NCI-H2171 treated with DMSO at 0.1 percent for 48 hours (cell line): ENCODE measurements at places on chromosomes 3 and 15.

DNA sequence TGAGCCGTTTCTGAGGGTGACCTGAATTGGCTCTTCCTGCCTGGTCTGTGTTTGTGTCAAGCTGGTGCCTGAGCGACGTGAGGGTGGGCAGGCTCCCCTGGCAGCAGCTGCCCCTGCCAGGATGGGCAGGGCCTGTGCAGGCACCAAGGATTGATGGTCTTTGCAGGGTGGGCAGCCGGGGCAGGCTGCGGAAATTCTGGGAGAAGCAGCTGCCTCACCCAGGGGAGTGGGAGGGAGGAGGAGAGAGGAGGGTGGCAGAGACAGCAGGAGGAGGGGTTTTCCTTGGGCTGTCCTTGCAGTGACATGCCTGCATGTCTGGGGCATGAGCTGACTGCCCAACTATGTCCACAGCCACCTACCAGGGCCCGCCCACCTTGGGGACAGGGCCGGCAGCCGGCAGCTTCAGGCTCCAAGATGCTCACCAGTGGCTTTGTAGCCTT, 27.9 kb upstream of the SLC6A6 start:
- DNase-seq, result no peak

DNA sequence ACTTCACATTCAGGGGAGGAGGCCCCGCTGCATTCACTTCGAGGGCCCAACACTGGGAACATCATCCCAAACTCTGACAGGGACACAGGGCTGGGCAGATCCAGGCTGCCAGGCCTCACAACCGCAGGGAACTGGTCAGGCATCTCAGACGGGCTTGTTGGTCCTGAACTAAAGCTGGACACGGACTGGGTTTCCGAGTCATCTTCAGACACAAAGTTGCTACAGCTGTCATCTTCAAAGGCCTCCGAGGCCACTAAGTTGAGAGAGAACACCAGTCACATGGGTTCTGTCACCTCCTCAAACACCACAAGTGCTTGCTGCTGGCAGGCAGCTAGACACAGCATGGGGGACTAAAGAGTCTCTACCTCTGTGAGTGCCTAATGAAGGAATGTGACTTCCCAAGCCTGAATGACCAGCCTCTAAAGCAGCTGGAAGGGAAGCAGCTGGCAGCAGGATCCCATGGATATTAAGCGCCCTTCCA, 50.9 kb downstream of the CAPN7 start:
- no peak for DNase-seq

GRCh38 chr3:10695595-10696285, 120.3 kb upstream of the SLC6A11 start:
- DNase-seq, result no peak

- DNase-seq, result no peak
Observed at GRCh38 chr3:39250116-39250747, 29.6 kb downstream of the CX3CR1 start.

GRCh38 chr15:76057332-76058000, 2.3 kb upstream of the TMEM266 start:
- peak; percentile 59 for DNase-seq

DNA sequence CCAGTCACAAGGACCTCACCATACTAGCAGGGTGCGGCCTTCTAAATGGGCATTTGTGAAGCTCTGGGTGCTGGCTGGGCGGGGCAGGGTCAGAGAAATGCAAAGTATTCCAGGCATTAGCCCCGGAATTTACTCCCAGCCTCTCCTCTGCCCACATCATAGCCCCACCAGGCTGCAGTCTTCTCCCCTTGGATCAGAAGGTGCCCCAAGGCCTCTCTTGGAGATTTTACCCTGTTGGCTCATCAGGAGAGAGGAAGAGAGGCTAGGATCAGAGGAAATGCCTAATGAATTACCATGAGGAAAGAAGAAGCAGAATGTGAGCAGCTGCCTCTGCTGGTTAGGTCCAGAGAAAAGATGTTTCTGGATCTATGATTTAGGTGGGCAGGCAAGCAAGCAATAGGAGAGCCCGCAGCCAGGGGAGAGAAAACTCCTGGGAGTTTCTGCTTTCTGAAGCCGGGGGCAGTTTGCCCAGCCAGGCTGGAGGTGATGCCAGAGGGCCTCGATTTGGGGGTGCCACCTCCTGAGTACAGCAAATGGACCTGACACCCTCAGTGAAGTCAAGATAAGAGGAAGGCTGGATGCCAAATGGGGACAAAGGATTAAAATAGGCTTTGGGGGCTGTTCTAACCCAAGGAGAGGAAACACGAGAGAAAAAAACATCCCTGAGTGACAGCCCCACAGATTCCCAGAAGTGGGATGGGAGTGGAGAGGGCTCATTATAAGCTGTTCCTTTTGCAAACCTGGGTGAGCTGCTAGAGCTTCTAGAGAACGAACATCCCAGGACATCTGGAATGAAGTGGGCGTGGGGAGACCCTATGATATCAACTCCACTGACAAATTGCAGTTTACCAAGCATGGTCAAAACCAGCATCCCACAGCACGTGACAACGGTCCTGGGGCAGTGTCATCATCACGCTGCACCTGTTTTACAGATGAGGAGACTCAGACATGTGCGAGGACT, 65.4 kb downstream of the BDH1 start:
- no peak for DNase-seq

GRCh38 chr3:124920718-124921117, 13.8 kb downstream of the MUC13 start:
- DNase-seq, result no peak

- DNase-seq, result no peak
Observed at GRCh38 chr3:53802256-53802880, 43.9 kb downstream of the CHDH start.

GRCh38 chr3:149902498-149903139, 68.1 kb downstream of the PFN2 start:
- no peak for DNase-seq

- DNase-seq, result no peak
Observed at GRCh38 chr3:196184881-196185280, 26.3 kb downstream of the ZDHHC19 start.

- DNase-seq, result peak; percentile 97
Observed at GRCh38 chr15:75450307-75451201, 936 bp downstream of the SIN3A start.

DNA sequence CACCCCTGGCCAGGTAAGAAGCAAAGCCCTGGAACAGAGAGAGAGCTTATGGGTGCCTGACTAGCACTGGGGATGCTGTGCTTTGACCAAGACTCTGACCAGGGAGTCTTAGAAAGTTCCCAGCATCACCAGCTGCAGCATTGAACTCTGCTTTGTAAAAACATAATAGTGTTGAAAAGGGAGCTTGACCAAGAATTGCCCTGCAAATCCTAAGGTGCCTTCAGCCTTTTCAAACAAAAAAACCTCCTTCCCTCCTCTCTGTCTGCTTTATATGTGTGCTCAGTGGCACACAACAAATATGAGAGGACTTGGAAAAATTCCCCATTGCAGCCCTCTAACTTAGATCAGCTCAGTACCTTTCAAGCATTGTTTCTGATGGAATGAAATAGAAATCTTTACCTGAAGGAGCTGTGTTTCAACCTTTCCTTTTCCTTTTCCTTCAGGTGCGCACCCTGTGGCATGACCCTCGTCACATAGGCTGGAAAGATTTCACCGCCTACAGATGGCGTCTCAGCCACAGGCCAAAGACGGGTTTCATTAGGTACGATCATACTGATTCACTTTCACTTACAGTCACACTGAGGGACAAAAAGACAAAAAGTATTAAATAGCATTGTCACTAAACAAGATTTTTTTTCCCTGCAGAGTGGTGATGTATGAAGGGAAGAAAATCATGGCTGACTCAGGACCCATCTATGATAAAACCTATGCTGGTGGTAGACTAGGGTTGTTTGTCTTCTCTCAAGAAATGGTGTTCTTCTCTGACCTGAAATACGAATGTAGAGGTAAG, 13.0 kb downstream of the THBS1 start:
- DNase-seq, result no peak

DNA sequence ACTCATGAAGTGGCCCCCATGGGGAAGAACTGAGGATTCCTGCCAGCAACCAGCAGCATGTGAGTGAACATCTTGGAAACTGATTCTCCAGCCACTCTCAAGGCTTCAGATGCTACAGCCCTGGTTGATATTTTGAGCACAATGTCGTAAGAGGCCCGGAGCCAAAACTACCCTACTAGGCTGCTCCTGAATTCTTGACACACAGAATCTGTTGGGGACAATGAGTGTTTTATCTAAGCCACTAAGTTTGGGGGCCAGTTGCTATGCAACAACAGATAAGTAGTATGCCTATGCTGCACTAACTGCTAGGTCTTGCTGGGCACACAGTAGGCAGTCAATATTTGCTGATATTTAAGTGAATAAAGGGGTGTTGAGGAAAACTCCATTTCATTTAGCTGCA, 89.9 kb upstream of the CHL1 start:
- DNase-seq, result no peak

- DNase-seq, result no peak
Observed at GRCh38 chr3:167187221-167187620, 192.9 kb downstream of the ZBBX start.

GRCh38 chr15:64738226-64739095, 36.9 kb downstream of the RBPMS2 start:
- DNase-seq, result no peak

DNA sequence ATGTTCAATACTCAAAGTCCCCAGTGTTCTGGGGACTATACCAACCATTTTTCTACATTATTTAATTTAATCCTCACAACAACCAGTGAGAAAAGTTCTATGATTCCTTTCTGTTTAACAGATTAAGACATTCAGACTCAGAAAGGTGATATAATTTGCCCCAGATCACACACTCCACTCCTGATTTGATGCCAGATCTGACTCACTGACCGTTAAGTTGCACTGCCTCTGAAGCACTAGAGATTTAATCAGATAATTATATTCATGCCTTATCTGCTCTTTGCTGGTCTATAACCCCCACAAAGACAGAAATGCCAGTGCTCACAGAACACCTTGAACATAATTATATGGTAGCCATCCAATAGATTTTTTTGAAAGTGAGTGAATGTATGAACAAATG, 501.0 kb downstream of the IGSF11 start:
- DNase-seq, result no peak

- no peak for DNase-seq
Observed at GRCh38 chr3:185998136-185998535, 60.3 kb upstream of the TRA2B start.

DNA sequence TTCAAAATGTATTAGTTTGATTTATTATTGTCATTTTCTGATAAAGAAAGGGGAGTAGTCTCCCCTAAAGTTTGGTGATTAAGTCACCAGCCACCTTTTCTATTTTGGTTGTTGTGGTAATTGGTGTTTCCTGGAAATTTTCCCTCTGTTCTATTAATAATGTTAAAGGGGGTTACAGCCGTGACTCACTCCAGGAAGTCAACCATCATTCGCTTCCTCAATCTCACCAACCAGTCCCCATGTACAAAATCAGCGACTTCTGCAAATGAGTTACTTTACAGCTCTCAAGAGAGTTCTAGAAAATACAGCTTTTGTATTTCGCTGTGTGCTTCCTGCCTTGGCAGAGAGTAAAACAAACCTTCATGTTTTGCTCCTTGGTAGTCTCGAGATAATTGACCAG, 285.1 kb downstream of the LPP start:
- DNase-seq, result no peak

DNA sequence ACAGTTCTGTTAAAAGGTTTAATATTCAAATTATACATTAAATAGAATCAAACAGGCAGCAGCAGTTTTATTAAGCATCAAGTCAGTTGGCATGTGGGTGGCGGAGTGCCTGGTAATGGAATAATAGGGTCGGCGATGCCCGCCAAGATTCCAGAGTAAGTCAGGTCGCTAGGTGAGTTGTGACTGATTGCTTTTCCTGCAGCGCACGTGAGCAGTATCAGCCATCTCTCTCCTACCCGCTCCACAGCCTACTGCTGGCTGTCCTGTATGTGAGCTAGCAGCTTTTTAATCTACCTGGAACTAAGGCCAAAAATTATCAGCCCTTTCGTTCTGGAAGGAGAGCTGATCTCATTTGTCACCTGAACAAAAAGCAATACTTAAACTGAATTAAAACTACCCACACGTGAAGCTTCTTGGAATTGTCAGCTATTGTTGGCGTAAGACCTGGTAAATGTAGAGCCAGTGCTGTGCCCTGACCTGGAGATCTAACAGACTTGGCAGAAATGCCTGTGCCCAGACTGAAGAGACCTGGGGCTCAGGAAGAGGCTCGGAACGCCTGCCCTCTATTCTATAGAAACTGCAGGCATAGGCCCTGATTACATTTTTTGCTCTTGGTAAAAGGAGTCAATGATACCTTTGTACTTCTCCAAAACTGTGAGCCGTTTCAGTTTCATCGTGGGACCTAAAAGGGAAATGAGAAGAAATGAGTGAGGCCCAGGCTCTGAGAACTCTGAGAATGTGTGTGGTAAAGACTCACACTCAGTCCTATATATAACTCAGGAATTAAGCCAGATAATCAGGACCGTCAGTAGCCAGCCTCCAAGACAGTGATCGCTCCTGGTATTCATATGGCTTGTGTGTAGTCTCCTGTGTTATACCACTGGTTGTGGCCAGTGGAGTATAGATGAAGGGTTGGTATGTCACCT, 21.9 kb downstream of the IDH3A start:
- DNase-seq, result no peak

DNA sequence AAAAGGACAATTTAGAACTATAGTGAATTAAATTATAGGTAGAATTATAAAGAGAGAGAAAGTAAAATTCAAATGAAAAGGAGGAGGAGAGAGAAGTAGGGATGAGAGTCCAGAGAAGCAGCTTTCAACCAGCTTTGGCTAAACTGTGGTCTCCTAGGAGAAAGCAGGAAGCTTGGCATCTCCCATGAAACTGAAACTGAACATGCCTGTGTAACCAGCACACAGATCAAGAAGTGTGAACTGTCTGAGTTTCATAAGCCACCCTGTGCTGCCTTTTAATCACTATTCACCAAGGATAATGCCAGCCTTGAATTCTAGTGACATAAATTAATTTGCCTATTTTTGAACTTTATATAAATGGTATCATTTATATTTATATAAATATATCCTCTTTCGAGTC, 128.5 kb downstream of the MYRIP start:
- DNase-seq, result no peak

DNA sequence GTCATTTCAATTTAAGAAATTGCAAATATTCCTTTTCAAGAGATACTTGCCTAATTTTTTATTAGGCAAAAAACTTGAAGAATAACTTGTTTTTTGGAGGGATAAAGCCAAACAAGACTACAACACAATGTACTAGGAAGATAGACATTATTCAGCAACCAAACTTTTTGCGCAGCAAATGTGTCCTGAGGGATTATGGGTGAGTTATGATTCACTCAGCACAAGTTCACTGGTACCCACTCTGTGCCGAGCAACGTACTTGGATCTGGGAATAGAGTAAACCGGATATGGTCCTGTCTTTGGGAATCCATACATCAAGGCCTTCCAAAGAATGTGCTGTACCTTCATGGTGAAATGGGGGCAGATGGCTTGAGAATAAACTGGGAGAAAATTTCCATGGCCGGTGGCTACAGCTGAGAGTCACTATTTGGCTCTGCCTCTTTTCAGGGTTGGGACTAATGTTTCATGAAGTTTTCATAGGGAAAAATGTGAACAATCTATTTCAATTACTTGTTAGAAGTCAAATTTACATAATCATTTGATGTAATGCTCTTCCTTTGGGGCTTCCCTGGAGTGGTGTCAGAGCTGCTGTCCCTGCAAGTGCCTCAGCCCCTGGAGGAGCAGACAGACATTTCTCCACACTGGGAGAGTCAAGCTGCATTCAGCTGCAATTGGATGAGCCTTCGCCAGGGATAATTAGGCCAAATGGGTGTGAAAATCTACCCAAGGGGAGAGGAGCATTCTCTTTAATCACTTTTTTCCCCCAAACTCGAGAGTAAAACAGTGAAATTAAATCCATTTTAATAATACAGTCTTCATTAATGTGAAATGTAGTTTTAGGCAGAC, 315.2 kb downstream of the CLSTN2 start:
- DNase-seq, result no peak
